Upper lobe of right lung (tissue), 1 donor: ENCODE measurements at places on chromosomes 16 and 17. TPM values are rescaled to one million over a fixed set of nuclear protein-coding genes. Genes with fewer than 3 reads are reported as not detected.

The EXOC3L1 gene
- total RNA-seq: 17.1 TPM

The ANKRD40CL gene
- not detected for total RNA-seq

DNA sequence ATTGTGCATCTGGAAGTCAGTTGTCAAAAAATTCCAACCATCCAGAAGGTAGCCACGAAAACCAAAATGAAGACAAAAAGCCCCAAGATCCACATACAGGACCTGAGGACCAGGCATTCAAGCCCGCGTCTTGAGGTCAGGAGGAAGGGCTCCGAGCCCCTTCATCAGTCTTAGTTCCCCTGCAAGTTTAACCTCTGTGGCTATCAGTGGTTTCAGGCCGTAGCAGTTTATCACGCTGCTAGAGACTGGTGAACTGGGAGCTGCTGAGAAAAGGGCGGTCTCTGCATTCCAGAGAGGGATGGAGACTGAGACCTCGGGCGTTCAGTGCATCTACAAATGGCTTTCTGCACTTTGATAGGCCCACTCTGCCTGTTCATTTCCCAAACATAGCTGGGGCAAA, 70.6 kb downstream of the IRF8 start:
- DNase-seq: no peak

GRCh38 chr17:50541402-50541715, 5.6 kb upstream of the SPATA20 start:
- no peak for DNase-seq

DNA sequence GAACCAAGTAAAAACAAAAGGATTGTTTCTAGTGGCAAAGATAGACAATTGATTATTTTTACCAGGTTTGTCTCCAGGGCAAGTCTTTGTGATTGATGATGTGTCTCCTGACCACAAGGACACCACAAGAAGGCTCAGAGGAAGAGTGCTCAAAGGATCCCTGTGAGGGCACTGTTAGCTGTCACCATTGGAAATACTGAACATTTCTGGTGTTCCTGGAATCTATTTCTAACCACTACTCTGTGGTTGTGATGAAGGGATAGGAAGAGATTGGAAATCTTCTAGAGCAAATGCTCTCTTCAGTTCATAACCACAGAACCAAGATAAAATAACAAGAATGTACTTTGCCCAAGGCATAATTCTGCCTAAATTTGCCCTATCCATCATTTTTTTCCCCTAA, 15.3 kb downstream of the RNF43 start:
- DNase-seq: no peak
